Stimulated activated CD8-positive, alpha-beta memory T cell treated with anti-CD3 and anti-CD28 coated beads, Interleukin-7, amount 100 ng/mL, for 48 hours (primary cell): ENCODE measurements at places on chromosomes 2 and 18.
A peak's percentile ranks its signal among the peaks of the same experiment; 100 is the strongest.

DNA sequence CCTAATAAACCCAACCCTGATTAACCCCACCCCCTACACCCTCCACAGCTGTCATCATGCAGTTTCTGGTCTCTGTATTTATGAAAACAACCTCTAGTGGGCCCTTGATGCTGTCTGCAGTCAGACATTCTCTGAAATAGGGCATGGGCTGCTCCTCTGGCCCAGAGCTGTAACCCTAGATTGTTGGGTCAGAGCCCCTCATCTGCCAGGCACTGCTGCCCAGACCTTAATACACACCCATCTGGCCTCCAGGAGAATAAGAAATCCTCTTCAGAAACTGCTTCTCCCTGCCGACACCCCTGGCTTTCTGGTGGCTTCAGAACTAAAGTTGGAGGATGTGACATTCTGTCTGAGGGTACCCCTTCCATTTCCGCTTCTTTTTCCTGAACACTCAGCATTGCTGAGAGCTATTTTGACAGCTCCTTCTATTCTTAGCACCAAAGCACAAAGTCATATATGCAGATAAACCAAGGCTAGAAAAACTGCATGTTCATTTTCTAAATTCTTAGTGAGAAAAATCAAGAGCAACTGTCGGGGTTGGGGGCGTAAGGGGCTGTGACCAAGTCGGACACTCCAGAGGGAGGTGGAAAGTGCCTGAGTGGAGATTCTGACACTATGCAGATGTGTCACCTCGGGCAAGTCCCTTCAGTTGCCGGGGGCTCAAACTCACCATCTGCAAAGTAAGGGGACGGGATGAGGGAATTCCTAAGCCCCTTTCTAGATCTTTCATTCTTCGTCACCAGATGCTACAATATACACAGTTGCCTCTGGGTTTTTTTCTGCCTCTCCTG lies 28.7 kb downstream of the SRSF7 start:
- DNase-seq: peak; percentile 69

GRCh38 chr18:66867653-66868052 lies 263.8 kb upstream of the CDH19 start:
- no peak for DNase-seq

DNA sequence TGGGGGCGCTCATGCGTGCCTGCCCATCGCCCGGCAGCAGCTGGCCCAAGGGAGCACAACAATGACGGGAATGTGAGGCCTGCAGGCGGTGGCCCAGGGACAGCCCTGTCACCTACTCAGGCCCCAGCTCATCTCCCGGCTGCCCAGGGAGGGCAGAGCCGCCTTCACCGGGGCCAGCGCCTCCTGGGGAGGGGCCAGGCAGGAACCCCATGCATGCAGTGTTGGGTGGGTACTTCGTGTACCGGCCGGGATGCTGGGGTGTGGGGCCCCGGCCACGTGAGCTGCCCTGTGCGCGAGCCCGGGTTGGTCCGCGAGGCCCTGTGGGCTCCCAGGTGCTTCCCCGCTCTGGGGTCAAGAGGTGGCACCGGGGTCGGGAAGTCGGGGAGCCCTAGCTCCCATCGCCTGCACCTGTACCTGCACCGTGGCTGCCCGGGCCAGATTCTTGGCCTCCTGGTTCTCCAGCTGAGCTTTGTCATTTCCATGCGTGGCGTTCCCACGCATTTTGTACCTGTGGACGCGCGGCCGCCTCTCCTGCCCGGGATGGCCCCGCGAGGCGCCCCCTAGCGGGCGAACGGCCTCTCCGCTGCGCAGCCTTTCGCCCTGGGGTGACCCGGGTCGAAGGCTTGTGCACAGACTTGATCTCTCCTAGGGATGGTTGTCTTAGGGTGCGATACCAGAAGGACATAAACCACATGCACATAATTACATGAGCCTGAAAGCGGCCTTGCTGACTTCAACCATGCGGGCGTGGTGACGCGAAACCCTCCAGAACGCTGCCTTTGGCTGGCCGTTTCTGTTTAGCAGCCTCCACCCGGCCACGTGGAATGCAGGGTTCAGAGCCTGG lies 950 bp downstream of the KLHL30 start:
- no peak for DNase-seq

DNA sequence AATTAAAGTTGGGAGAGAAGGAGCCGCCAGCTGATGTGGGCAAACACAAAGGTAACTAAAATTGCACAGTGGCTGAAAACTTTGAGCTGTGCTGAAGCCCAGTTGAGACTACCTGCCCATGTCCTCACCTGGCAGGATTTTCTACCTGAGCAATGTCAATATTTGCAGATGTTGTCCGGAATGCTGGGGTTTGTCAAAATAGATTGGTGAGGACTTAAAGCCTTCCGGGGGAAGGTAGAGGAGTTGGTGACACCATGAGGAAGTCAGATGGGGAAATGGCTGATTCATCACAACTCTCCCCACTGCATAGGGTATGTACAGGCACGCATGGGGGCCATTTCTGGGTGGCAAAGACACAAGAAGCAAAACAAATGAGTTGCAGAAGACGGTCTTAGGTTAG lies 114.9 kb downstream of the ALK start:
- DNase-seq: no peak
